ENCODE measurements at places on chromosomes 12 and 14. TPM values are rescaled to one million over a fixed set of nuclear protein-coding genes. Genes with fewer than 3 reads are reported as not detected.

Gene IL31
- polyA plus RNA-seq: not detected

Gene VRTN
- not detected for polyA plus RNA-seq

Gene MYF6
- polyA plus RNA-seq: not detected

Gene RD3L
- 26.6 TPM for polyA plus RNA-seq

Gene AKAP3
- 0.93 TPM for polyA plus RNA-seq

Gene TTC7B
- 23.0 TPM for polyA plus RNA-seq

Gene SLC5A8
- not detected for polyA plus RNA-seq

Gene PLEKHD1
- polyA plus RNA-seq: 0.15 TPM

Gene KRT74
- polyA plus RNA-seq: not detected

Gene SERPINA1
- 8.7 TPM for polyA plus RNA-seq

Gene FOXN4
- polyA plus RNA-seq: not detected

Gene ACTN1
- polyA plus RNA-seq: 67.2 TPM

Gene FLRT2
- polyA plus RNA-seq: 1.1 TPM

Gene PYGL
- 6.4 TPM for polyA plus RNA-seq

Gene PPP1R3E
- polyA plus RNA-seq: 2.3 TPM

Gene HHIPL1
- polyA plus RNA-seq: 0.55 TPM

Gene LTBR
- 38.3 TPM for polyA plus RNA-seq

Gene WSCD2
- polyA plus RNA-seq: 0.01 TPM

Gene HCAR1
- 0.04 TPM for polyA plus RNA-seq

Gene ASB2
- polyA plus RNA-seq: 19.6 TPM

Gene KRT3
- polyA plus RNA-seq: not detected

Gene CCDC196
- not detected for polyA plus RNA-seq

Gene ANO2
- polyA plus RNA-seq: 4.0 TPM

Gene LRTM2
- polyA plus RNA-seq: not detected

Gene TAS2R19
- polyA plus RNA-seq: 0.12 TPM

Gene DLST
- 52.5 TPM for polyA plus RNA-seq

Gene ADCY4
- polyA plus RNA-seq: 23.1 TPM

Gene KLRK1
- 0.49 TPM for polyA plus RNA-seq

Gene ZNF891
- polyA plus RNA-seq: 0.23 TPM

Gene GZMH
- 0.28 TPM for polyA plus RNA-seq

Gene KRT4
- polyA plus RNA-seq: not detected

Gene LMNTD1
- polyA plus RNA-seq: not detected

Gene ARG2
- 0.22 TPM for polyA plus RNA-seq

Gene KCNC2
- polyA plus RNA-seq: not detected

Gene TAS2R42
- not detected for polyA plus RNA-seq

Gene LYZ
- 6.3 TPM for polyA plus RNA-seq

Gene NT5DC3
- 2.3 TPM for polyA plus RNA-seq

Gene GTF2H3
- polyA plus RNA-seq: 4.4 TPM

Gene ABCC9
- polyA plus RNA-seq: 21.1 TPM

Gene FAM181A
- not detected for polyA plus RNA-seq

Gene HCAR2
- polyA plus RNA-seq: 0.22 TPM

Gene KRT72
- not detected for polyA plus RNA-seq

Gene PTPRR
- polyA plus RNA-seq: 0.44 TPM

Gene RPGRIP1
- polyA plus RNA-seq: 0.73 TPM

Gene GZMB
- 1.8 TPM for polyA plus RNA-seq

Gene C12orf54
- polyA plus RNA-seq: not detected

Gene PROX2
- not detected for polyA plus RNA-seq

Gene WNT1
- not detected for polyA plus RNA-seq

Gene KERA
- not detected for polyA plus RNA-seq

Gene RNF212B
- polyA plus RNA-seq: not detected

Gene PPFIA2
- 0.32 TPM for polyA plus RNA-seq

Gene SLCO1C1
- polyA plus RNA-seq: 0.95 TPM

Measured in heart right ventricle (tissue), 16 donors.